ENCODE measurements at places on chromosomes 7 and 10. TPM values are rescaled to one million over a fixed set of nuclear protein-coding genes. Genes with fewer than 3 reads are reported as not detected.

Gene EVX1
- total RNA-seq, result not detected

Gene MRPS16
- 41.8 TPM for total RNA-seq

Gene CCDC71L
- 29.0 TPM for total RNA-seq

Gene ACSM6
- total RNA-seq, result 0.56 TPM

Gene WEE2
- not detected for total RNA-seq

Gene EN2
- total RNA-seq, result 0.27 TPM

Gene PTPN20
- total RNA-seq, result 1.7 TPM

Gene CRYGN
- 21.5 TPM for total RNA-seq

Gene DLX6
- total RNA-seq, result not detected

Gene SAMD9L
- total RNA-seq, result 13.0 TPM

Data from thyroid gland (tissue), 4 donors.